ENCODE measurements at places on chromosomes 7 and 10. TPM values are rescaled to one million over a fixed set of nuclear protein-coding genes. Genes with fewer than 3 reads are reported as not detected.

The ENO4 gene
- total RNA-seq, result not detected

The RAPGEF5 gene
- 56.5 TPM for total RNA-seq

The DNAH11 gene
- 4.6 TPM for total RNA-seq

The SBDS gene
- 172 TPM for total RNA-seq

The DKK1 gene
- 166 TPM for total RNA-seq

The ADAMTS14 gene
- not detected for total RNA-seq

The GJD4 gene
- not detected for total RNA-seq

The AGR2 gene
- not detected for total RNA-seq

The SPDYE2 gene
- not detected for total RNA-seq

The PON1 gene
- total RNA-seq, result not detected

The TMEM140 gene
- total RNA-seq, result 23.1 TPM

The WEE2 gene
- not detected for total RNA-seq

The HOXA4 gene
- 8.8 TPM for total RNA-seq

The LIPF gene
- not detected for total RNA-seq

The SRPK2 gene
- total RNA-seq, result 32.3 TPM

Data from mammary microvascular endothelial cell (primary cell).